NCI-H526 (cell line): ENCODE measurements at places on chromosomes 2 and 18.

- no peak for DNase-seq
Observed at GRCh38 chr2:134337631-134338030, 83.8 kb downstream of the MGAT5 start.

DNA sequence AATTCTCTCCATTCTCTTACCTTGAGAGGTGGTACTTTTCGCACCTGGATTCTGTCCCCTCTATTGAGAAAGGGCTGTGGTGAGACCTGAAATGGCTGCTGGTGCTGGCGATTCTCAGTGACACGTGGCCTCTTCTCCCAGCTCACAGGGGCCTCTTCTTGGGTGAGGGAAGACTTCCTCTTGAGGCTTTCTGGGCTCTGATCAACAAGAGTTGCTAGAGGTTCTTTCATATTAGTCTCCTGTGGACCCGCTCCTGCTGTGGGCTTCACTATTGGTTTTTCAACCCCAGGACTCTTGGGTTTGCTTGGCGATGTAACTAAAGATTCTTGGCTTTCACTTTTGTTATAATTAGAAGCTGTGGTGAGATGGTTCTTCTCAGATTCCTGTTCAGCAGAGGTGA lies 76.3 kb upstream of the DTNB start:
- no peak for DNase-seq

- no peak for DNase-seq
Observed at GRCh38 chr18:59075923-59076322, 63.8 kb upstream of the SEC11C start.

DNA sequence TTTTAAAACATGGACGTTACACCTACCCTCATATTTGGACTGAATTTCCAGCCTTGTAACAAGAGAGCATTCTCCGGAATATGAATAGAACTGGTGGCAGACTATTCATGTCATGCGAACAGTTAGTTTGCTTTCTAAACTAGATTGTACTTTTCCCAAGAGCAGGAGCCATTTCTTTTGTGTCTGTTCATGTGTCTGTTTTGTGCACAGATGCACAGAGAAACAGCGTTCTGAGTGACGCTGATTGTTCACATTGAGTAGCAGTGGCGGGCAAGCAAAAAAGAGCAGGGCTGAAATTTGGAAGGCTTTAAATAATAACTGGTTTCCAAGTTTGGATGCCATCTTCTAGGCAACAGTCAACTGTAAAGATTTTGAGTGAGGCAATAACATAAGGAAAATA lies 200.3 kb downstream of the NRXN1 start:
- no peak for DNase-seq

DNA sequence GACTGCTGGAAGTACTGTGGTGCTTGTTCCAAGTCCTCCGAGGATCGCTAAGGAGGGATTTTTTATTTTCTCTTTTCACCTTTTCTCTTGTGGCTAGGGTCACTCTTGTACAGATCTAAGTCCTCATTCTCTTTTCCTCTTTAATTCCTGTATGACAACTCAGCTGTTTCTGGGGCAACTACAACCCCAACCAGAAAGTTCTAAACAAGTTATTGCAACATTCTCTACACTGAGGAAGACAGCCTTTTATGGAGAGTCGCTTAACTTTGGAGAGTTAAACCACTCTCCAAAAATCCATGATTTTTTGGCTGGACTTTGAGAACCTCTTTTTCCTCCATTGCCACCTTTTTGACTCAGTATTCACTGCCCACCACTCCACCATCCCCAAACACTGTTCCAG lies 74.0 kb upstream of the SESTD1 start:
- DNase-seq, result no peak

DNA sequence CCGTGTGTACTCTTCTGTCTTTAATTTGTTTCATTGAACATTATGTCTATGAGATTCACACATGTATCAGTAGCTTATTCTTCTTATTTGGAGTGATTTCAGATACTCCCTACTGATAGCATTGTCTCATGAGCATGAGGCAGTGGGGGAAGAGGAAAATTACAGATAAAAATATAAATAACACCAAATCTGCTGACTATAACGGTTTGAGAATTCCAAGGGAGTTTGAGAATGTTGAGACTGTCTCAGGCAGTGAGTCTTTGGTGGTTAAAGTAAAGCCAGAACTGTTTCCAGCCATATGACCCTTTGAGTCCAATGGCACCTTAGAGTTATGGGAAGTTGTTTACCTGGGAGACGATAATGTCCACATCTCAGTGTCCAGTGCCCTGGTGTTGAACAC lies 72.5 kb upstream of the KCNE4 start:
- no peak for DNase-seq

GRCh38 chr2:175872005-175872348 lies 130.1 kb downstream of the LNPK start:
- DNase-seq, result no peak

DNA sequence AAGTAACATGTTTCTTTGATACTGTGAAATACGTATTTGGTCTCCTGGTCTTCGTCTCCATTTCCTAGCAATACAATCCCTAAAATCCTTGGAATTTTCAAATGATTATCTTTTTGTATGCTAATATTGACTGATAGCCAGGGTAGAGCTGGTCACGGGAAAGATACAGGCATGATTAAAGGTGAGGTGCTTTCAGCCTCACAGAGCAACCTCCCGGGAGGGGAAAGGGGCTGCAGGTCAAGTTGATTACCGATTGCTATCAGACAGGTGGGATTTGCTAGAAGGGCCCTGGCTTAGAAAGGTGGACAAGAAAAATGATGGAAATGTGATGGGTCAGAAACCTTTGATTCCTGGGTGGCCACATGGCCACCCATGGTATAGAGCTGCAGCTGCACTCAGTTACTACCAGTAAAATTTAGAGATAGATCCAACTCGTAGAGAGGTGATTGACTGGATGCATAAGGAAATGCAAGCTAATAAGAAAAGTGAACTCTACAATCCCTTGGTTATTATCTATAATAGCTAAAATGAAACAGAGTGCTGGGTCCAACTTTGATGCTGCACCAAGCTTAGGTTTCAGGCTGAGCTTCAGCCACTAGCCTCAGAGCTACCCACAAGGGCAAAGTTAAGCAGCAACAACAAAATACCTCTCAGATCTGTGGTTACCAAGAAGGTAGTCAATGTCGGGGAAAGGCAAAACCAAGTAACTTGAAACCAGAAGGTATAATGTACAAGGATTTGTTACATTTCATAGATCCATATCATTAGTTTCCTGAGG lies 15.3 kb downstream of the YPEL5 start:
- DNase-seq, result no peak

DNA sequence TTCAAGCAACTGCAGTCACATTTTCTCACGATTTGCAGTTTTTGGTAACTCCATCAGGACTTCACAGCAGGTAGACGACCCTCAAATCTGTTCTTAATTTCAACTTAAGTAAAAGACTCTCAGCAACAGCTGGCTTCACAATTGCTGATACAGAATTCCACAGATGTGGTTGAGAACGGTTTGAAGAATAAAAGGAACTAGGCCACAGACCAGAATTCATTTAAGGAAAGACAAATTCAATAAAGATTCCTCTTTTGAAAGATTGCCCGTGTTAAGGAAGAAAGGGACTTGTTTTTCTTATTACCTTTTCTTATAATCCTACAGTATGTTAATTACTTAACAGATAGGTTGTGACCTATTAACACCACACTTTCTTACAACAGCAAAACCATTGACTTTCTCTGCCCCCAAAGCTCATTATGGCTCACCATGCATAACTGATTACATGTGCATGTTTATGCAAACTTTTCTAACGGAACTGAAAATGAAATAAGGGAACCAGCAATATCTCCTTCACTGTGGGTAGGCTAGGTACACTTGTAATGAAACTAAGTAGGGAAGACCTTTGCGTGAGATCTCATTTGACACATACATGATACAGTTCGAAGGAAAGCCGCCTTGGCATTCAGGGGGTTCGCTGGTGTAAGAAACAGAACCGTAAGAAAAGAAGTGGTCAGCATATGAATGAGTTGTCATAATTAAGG lies 4.7 kb upstream of the ZNF516 start:
- DNase-seq, result peak; percentile 62

DNA sequence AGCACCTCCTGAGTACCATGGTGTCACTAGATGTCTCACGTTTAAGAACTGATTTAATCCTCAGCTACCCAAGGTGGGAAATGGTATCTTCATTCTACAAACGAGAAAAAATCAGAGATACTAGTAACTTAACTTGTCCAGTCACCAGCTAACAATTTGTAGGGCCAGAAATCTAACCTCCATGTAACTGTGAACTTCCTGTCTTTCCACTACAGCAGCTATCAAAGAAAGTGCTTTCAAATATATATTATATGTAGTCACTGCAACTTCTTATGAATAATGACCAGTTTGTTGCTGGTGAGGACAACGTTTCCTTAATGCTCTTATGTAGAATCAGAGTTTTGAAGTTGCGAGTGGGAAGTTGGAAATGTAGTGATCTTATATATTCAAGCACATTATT lies 1.9 kb downstream of the REV1 start:
- DNase-seq, result no peak

DNA sequence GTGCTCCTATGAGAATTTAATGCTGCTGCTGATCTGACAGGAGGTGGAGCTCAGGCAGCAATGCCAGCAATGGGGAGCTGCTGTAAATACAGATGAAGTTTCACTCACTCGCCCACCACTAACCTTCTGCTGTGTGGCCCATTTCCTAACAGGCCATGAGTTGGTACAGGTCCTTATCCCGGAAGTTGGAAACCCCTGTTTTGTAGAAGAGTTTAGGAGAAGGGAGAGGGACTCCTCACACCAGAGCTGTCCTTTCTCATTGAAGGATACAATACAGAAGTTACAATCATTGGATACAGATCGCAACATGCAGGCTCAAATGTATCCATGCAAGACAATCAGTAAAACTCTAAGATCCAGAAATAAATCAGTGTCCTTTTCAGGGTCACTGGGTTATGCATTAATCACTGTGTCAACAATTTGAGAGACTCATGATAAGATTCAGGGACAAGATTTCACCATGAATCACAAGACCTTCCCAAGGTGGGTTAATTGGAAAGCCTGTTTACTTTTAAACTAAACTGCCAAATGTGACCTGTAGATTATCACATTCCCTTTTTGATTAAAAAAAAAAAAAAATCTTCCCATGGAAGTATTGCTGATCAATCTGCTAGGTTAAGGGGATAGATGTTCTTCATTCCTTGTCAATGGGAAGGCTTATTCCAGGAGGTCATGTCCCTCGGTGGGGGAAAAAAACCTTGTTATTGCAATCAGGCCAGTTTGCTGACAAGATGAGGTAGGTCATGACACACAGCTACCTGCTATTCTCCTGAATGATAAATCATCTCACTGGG lies 97.2 kb downstream of the SP100 start:
- DNase-seq, result no peak

DNA sequence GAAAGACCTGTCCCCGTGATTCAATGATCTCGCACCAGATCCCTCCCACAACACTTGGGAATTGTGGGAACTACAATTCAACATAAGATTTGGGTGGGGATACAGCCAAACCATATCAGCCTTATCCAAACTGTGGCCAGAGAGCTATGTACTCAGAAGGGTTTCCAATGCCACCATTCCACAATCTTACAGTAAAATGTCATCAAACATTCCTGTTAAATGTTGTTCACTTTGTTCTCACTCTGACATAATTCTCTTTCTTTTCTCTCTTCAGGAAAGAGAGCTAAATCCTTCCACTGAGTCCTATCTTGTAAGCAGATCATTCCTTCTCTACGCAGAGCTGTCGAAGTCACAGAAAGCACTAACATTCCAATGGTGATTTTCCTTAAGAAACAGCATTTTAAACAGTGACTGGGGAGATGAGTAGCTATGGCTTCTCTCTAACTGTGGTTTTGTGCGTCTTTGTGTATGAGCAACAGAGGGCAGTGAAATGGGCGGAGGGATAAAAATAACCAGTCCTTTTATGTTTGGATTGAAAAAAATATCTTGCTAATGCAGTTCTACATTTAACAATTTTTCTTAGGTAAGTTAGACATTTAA lies 684.7 kb downstream of the EPHA4 start:
- no peak for DNase-seq

DNA sequence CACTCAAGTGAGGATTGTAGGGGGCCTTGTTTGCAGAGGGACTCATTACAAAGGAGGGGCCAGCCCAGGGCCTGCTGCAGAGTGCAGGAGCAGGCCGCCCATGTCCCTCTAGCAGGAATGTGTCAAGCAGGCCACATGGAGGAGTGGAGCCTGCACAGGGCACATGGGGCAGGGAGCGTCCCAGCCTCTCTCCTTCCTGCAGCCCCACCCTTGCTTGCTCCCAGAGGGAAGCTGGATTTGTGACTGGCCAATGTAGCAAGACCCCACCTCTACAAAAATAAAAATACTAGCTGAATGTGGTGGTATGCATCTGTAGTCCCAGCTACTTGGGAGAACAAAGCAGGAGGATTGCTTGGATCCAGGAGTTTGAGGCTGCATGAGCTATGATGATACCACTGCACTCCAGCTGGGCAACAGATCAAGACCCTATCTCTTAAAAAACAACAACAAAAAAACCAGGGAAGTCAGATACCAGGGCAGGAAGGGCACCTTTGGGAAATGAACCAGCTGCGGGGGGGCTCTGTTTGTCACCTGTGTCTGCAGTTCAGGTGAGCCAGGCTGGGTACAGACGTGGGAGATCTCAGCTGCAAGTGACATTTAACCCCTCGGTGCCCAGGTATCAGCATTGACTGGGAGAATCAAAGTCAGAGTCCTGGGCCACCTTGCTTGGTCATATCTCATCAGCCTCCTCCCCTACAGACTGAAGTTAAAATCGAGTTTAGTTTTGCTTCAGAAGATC lies 27.7 kb downstream of the IMPA2 start:
- DNase-seq, result no peak

GRCh38 chr18:9366126-9366714 lies 31.6 kb downstream of the TWSG1 start:
- DNase-seq, result peak; percentile 15

DNA sequence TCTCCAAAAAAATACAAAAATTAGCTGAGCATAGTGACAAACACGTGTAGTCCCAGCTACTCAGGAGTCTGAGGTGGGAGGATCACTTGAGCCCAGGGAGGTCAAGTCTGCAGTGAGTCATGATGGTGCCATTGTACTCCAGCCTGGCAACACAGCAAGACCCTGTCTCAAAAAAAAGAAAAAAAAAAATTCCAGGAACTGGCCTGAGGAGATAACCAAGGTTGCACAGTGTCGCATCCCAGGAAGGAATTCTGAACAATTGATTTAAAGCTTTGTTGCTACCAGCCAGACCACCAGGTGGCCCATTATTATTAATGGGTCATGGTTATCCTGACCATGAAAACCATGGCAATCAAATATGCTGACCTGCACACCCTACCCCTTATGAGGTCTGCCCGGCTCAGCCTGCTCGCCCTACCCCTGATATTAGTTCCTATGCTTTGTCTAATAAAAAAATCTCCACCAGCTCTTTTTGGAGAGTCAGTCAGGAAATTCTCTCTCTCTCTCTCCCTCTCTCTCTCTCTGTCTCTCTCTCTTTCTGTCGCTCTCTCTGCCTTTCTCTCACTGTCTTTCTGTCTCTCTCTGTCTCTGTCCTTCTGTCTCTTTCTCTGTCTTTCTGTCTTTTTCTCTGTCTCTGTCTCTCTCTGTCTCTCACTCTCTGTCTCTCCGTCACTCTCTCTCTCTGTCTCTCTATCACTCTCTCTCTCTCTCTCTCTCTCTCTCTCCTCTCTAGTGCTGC lies 73.7 kb downstream of the NCAPH start:
- DNase-seq, result no peak

- no peak for DNase-seq
Observed at GRCh38 chr2:8489221-8489620, 192.6 kb upstream of the ID2 start.

- DNase-seq, result no peak
Observed at GRCh38 chr2:210540900-210541289, 15.5 kb upstream of the CPS1 start.
